A375 (cell line): ENCODE measurements at places on chromosomes 7 and 10. TPM values are rescaled to one million over a fixed set of nuclear protein-coding genes. Genes with fewer than 3 reads are reported as not detected.

SEC31B gene
- total RNA-seq: 4.3 and 4.7 TPM in 2 replicates

ZNF775 gene
- 3.1 and 3.8 TPM in 2 replicates for total RNA-seq

PPP1R9A gene
- 9.9 and 13.2 TPM in 2 replicates for total RNA-seq

PTPN12 gene
- total RNA-seq: 35.5 and 45.7 TPM in 2 replicates

CYP2C19 gene
- total RNA-seq: not detected in 2 replicates

PAPOLB gene
- not detected in 2 replicates for total RNA-seq

CCL26 gene
- total RNA-seq: 0.57 and 0.88 TPM in 2 replicates

IL6 gene
- total RNA-seq: 4.3 and 4.7 TPM in 2 replicates

TMEM270 gene
- 0.93 TPM in 1 of 2 replicates, not detected in the other for total RNA-seq

SDK1 gene
- 3.5 and 5.0 TPM in 2 replicates for total RNA-seq

PIK3CG gene
- 0.30 TPM in 1 of 2 replicates, not detected in the other for total RNA-seq
